ENCODE measurements at places on chromosomes 7 and 10. TPM values are rescaled to one million over a fixed set of nuclear protein-coding genes. Genes with fewer than 3 reads are reported as not detected.

- DNase-seq, result no peak
Observed at GRCh38 chr10:133224756-133225372, 5.2 kb upstream of the UTF1 start.

DNA sequence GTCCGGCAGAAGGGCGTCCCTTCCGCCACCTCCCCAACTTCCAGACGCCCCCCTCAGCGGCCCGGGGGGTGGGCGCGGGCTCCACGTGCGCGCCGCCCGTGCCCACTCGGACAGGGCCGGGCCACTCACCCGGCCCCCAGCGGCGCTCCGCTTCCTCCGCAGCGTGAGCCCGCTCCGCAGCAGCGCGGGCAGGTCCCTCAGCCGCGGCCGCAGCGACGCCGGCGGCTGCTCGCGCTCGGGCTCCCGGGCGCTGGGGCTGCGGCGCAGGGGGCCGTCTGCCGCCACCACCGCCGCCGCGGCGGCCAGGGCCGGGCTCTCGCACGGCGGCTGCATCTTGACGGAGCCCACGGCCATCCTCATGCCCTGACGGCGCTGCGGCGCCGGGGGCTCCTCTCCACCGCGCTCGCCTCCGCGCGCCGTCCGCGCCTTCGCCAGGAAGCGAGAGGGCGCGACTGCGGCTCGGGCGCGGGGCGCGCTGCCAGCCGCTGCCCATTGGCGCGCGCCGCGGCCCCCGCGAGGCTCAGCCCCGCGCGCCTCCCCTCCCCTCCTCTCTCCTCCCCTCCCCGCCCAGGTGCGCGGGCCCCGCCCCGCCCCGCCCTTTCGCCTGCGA, at the start of gene RAPGEF5:
Gene RAPGEF5, minus strand, starts transcription at position 454 of the 610 bp plus-strand sequence. Its CDS starts 94 bp downstream, at position 360.
- DNase-seq, result no peak

GRCh38 chr10:31095677-31096560, 64.3 kb upstream of the ZNF438 start:
- DNase-seq, result no peak

EGR2 gene
- 23.6 TPM for total RNA-seq

All from lower leg skin (tissue), 4 donors.